ENCODE measurements at places on chromosomes 7 and 10.

DNA sequence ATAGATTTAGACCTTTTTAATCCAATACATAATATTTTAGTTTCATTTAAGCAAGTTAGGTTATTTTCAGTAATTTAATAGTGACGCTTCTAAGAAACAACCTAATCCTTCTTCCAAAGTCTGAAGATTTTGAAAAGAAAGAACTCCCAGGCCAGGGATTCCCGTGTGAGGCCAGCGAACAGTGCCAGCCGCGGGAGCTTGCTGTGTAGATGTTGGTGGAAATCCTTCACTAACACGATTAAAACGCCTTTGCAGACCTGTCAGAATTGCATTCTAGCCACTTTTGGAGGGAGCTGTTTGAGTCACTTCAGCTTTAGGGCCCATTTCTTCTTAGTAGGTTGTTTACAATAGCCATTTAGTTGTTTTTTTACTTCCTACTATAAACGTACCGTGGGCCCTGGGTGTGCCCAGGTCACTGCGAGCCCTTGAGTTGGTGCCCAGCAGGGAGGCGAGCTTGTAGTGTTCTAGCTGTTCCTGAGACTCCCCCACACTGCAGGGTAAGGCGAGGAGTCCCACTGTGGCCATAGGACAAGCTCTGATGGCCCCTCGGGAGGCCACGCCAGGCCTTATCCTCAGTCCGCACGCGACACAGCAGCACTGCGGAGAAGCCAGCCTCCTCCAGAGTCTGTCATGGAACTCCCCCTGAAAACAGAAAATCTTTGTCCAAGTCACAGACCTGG, 32.3 kb downstream of the PPP2R2D start:
- DNase-seq = no peak

- peak; percentile 22 for DNase-seq
These were observed 91.1 kb downstream of the CPED1 start for GRCh38 chr7:121079425-121080169.

- DNase-seq = no peak
These were observed 25.3 kb downstream of the ASNS start for GRCh38 chr7:97846945-97847344.

DNA sequence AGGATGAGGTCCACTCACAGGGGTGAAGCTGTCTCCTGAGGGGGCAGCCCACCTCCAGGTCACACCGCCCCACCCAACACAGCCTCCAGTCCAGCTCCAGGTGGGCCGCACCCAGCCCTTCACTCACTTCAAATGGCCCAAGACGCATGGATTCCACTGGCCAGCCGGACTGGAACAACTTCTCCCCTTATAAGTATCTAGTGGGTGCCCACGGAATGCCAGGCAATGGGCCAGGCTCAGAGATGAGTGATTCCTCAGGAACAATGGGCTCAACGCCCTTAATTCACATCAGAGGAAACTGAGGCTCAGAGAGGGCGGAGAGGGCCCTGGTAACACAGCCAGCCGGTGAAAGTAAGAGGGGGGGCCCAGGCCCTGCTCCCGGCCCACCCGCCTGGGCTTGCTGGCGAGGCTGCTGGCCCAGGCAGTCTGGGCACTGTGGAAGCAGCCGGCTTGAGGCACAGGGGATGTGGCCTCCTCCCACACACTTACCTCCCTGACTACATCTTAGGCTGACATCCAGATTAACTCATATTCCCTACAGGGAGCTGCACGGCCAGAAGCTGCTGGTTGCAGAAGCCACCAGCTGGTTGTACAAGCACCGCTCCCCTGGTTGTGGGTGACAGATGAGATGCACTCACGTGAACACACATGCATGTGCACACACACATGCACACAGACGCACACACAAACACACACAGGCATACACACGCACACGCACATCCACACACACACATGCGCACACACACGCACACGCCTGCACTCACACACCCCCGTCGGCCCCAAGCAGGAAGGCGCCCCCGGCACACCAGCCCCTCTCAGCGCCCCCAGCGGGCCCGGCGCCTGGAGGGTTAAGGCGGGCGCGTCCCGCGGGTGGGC, 1.0 kb upstream of the FAM20C start:
- peak; percentile 86 for DNase-seq

DNA sequence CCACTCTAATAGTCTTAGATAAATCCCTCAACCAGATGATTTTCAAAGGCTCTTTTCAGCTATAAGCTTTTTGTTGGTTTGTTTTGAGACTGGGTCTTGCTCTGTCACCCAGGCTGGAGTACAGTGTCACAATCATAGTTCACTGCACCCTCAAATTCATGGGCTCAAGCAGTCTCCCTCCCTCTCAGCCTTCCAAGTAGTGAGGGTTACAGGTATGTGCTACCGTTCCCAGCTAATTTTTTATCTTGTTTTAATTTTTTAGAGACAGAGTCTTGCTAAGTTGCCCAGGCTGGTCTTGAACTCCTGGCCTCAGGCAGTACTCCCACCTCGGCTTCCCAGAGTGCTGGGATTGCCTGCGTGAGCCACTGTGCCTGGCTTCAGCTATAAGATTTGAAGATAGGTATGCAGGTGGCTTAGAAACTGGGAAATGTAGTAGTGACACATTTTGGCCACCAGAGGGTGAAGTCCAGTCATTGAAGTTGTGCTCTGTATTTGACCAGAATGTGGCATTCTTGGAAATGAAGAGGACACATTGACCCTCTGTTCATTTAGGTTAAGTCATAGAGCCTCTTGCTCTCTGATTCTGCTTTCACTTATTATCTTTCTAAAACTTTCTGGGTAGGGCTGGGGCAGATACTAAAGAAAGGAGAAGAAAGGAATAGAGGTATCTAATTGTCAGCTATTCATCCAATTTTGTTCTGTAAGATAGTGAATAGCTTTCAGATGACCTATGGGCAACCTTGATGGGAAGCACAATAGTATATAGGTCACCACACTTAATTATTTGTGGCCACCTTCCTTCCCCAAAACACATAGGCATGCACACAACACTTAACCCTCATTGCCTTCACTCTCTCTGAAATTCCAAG, 36.0 kb downstream of the R3HCC1L start:
- peak; percentile 49 for DNase-seq

- DNase-seq = no peak
These were observed 509.5 kb downstream of the DNAJB6 start for GRCh38 chr7:157846271-157846670.

- no peak for DNase-seq
These were observed 104.8 kb downstream of the JAZF1 start for GRCh38 chr7:28075674-28076358.

GRCh38 chr7:78862411-78862900, 591.0 kb downstream of the MAGI2 start:
- DNase-seq = no peak

DNA sequence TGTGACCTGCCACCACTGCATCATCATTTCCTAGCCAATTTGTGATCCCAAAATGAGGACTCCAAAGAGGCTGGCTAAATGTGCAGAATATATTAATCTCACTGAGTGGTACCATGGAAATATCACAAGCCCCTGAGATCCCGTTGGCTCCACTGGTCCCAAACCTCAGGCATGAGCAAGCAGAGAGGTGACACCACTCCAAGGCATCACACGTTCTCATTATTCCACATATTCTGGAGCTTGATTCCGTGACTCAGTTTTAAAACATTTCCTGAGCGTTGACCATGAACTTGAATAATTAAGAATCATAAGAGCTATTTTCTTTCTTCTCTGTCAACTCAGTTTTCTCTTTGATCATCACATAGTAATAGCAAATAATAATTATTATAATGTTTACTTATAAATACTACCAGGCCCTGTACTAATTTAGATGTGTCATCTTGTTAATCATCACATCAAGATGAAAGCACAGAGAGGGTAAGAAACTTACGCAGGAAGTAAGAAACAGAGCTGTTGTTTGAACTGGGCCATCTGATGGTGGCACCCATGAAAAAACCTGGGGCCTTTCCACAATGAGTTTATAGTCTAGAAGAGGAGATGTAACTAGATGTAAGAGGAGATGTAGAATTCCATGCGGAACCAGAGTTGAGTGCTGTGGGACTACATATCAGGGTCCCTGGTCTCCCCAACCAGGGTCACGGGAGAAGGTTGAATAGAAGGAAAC, 3.5 kb downstream of the APBB1IP start:
- DNase-seq = peak; percentile 74

Measured in AG10803 (cell line).